CD4-positive, alpha-beta T cell treated with Interleukin-2 at 100 ng/mL for 4 hours (primary cell): ENCODE measurements at places on chromosomes 3 and 15.

GRCh38 chr3:71494212-71494611 is 89.3 kb downstream of the FOXP1 start:
- DNase-seq = no peak

- no peak for DNase-seq
Observed at GRCh38 chr15:70701891-70702568, 61.3 kb downstream of the UACA start.

DNA sequence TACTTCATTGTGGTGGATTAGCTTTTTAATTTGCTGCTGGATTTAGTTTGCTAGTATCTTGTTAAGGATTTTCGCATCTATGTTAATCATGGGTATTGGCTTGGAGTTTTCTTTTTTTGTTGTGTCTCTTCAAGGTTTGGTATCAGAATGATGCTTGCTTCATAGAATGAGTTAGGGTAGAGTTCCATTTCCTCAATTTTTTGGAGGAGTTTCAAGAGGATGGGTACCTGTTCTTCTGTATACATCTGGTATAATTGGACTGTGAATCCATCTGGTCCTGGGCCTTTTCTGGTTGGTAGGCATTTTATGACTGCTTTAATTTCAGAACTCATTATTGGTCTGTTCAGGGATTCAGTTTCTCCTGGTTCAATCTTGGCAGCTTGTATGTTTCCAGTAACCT is 335.6 kb downstream of the EDEM1 start:
- no peak for DNase-seq

- no peak for DNase-seq
Observed at GRCh38 chr3:62602987-62603386, 229.6 kb upstream of the FEZF2 start.

GRCh38 chr3:138747225-138747624 is 87.5 kb downstream of the PIK3CB start:
- DNase-seq = no peak

DNA sequence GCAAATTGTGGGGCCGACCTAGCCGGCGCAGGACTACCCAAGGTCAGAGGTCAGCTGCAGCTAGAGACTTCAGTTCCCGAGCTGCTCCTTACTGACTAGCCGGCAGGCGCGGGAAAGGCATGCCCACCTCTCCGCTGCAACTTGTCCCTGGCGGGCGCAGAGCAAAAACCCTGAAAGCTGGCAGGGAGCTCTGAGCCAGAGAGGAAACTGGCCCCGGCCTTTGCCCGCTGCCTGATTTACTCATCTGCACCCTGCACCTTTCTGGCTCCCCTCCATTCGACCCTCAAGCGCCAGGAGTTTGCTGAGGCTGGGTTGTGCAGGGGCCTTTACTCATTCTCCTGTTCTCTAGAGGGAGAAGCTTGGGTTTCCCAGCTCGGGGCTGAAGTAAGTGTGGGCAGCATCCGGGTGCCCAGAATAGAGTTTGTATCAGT is 1.5 kb downstream of the ZIC4 start:
- no peak for DNase-seq

DNA sequence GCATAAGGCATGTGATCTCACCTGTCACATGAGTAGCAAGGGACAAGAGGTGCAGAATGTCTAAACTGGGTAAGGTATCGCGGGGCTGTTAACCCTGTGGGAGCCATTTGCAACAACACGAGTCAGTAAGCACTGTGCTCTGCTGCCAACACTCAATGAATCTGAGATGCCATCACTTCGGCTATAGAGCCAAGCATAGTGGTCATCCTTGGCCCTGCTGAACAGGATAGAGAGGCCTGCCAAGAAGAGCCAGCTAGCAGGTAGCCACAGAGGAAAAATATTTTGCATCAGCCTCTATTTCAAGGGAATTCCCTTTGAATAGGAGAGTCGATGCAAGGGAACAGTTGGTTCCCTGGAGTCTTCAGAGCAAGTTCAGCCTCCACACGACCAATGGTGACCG is 137.8 kb downstream of the NTRK3 start:
- DNase-seq = no peak

DNA sequence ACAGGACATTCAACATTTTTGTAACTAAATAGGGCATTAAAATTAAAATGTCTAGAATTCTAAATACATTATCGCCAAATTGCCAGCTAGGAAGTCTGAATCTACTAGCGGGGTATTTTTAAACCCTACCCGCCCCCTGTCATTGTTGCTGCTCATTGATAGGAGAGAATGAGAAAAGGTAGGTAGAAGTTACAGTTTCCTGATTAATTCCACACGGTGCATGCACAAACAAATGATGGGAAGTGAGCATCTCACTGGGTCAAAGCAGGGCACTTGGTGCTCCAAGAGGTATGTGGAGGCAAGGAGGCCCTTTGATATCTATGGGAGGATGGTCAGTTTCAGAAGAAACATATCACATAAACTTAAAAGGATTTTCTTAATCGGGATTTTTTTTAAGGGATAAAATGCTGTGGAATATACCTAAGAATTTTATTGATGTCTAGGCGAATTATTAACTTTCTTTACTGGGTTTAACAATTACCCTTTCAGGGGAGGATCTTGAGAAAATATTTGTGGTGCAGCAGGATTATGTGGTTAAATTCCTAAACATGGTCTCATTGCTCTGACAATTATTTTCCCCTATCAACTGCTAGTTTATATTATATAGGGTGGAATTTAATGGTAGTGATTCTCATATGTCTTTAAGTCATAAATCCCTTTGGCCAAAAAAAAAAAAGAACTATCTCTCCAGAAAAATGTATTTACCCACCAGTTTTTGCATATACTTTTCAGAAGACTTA is 236.0 kb upstream of the GOLGA6L4 start:
- DNase-seq = no peak

DNA sequence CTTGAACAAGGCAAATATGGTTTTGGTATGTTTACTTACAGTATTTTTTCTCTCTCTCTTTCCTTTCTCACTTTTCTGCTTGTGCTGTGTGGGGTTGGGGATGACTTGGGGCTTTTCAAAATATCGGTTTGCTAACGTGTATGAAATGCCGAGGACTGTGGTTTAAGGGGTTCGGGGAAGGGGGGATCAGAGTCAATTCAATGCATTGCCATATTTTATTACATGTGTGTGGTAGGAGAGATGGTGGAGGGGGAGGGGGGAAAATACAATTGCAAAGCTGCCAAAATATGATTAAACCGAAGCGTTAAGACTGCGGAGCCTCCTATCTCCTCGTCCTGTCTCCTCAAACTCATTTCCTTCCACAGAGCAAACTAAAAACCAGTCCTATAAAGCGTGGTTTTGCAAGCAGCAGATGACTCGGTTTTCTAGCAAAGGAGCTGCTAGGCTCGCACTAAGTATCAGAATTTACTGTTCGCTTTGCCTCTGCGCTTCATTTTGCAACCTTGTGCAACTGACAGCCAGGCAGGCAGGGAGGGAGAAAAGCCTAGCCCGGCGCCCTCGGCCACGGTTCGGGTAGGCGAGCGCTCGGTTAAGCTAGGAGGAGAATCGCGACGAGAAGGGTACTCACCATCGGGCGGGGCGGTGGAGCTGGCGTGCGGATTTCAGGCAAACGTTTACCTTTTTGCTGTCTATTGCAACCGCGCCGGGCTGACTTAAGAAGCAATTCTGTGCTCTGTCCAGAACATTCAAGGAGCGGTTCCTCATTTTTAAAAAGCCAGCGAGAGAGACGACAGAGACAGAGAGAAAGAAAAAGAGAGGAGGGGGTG is 4.0 kb upstream of the NR2F2 start:
- no peak for DNase-seq

DNA sequence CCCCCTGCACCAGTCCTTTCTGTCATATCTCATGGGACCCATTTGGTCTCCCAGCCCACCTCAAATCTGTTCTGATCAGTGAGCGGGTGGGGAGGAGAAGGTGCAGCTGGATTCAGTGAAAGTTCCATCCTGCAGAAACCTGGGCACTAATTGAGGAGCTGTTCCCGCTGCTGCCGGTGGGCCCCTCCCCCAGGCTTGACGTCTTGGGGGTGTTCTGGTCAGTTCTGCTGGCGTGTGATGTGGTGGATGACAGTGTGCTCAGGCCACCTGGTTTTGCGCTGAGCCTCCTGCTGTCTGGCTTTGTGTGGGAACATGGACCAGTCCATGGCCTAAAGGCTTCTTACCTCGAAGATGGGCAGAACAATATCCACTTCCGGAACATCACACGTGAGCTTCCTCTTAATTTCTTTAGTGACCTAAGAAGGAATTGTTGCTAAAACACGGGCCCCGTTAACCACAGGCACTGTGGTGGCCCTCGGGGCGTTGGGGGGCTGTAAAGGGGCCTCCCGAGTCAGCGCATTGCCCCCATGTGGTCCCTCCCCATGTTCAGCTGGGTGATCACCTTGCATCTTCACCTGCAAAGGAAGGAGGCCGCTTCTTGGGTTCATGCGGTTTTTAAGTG is 59.7 kb downstream of the RGMA start:
- no peak for DNase-seq

GRCh38 chr15:51629612-51630011 is 7.0 kb upstream of the DMXL2 start:
- no peak for DNase-seq

- no peak for DNase-seq
Observed at GRCh38 chr15:68789534-68790241, 31.0 kb downstream of the ANP32A start.

- DNase-seq = no peak
Observed at GRCh38 chr3:14200841-14201240, 22.2 kb downstream of the LSM3 start.

- DNase-seq = no peak
Observed at GRCh38 chr15:72516777-72517176, 42.6 kb downstream of the ARIH1 start.
